Substantia nigra (tissue), 51 donors: ENCODE measurements at places on chromosomes 7 and 10.
A peak's percentile ranks its signal among the peaks of the same experiment; 100 is the strongest.

DNA sequence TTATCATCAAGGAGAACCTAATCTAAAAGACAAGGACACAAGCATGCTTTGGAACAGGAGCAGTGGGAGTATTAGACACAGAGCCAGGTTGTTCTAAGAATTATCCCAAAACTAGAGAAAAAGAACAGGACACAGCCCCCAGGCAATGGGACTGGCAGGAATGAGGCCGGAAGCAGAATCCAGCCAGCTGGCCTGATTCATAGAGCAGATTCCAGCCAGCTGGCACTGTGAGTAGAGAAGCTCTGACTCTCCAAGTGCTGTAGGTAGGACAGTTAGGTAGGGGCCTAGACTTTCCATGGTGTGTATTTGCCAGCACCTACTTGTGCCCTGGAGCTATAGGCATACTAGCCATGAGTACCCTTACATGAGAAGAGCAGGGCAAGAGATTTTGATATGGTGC lies 13.3 kb upstream of the RAB18 start:
- no peak for DNase-seq

- no peak for DNase-seq
These were observed 995 bp upstream of the INPP5F start for GRCh38 chr10:119724593-119725516.

DNA sequence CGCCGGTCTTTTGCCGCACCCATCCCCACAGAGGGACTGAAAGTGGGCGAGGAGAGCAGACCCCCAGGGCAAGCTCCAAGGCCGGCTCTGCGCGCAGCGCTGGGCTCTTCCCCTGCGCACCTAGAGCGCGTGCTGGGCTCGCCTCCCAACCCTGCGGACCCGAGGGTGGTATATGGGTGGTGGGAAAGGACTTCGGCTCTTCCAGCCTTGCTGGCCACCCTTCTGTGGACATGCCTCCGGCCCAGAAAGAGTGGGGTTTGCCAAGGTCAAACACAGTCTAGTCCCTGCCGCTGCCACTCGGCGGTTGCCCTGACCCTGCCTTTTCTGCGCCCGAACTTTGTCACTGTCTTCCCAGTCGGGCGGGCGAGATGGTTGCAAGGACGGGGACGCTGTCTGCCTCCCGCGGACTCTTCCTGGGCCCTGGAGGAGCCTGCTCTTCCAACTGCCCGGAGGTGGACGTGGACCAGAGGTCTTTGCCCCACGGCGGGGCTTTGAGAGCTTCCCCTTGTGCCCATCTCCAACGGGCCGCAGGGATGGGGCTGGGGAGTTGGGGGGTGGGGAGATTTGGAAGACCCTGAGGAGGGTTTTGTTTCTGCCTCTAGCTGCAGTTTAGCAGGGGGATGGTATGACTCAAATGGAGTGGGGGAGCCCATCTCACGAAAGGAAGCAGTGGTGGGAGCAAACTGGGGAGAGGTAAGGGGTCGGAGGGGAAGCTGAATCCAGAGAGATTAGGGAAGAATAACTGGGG lies 1.5 kb downstream of the ADCY1 start:
- DNase-seq = no peak

- DNase-seq = peak; percentile 18
These were observed 1189.5 kb downstream of the GATA3 start for GRCh38 chr10:9243941-9244411.

- no peak for DNase-seq
These were observed 3.2 kb upstream of the MRPS24 start for GRCh38 chr7:43872406-43873110.

DNA sequence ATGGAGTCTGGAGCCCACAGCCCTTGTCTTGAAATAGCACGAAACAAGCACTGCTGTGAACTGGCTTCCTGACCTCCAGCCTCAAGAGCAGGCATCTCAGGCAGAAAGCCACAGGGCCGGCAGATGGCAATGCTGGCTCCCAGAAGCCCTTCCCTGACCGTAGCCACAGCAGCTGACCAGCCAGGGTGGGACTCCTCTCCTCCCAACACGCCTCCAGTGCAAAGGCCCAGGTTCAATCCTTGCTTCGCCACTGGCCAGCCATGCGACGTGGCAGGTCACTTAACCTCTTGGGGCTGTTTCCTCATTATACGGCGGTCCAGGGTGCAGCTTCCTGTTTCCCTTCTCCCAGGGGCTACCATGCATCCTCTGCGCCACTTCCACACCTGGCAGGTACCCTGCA lies 12.8 kb downstream of the PRKAG2 start:
- DNase-seq = no peak
